ENCODE measurements at places on chromosomes 1 and 21. TPM values are rescaled to one million over a fixed set of nuclear protein-coding genes. Genes with fewer than 3 reads are reported as not detected.

DNA sequence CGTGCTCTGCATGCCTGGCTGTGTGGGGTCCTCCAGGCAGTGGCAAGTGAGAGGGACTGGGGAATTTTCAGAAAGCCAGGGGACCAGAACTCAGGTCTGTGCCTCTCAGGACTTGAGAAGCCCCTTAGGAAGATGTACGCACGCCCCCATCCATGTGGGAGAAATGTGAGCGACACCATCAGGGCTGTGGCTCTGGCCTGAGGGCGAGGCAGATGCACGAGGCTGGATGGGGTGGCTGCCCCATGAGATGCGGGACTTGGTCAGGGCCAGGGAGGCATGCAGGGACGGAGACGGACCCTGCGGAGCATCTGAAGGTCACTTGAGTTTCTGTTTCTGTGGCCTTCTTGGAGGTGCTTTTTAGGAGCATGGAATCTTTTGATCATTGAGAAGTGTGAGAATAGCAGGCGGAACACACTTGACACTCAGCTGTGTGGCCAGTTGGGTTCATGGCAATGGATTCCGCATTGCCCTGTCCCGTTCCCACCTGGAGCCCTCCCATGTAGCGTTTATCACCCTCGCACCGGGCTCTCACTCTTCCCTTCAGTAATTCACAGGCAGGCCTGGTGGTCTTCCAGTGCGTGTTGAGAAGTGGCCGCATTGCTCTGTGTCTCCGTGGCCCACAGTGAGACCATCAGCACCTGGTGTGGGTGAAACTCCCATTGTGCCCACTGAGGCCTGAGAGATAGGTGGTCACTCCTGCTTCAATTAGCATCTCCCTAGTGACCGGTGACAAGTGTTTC lies 30.7 kb upstream of the ACTRT2 start:
- no peak overlapping the region for H3K4me3 ChIP-seq
- peak; percentile 35 for DNase-seq
- H3K4me1 ChIP-seq, result no peaks in the 10 kb centered on the region
- no peaks in the 10 kb centered on the region for H3K36me3 ChIP-seq

- H3K36me3 ChIP-seq, result no peaks in the 10 kb centered on the region
- DNase-seq, result no peak
- peak overlapping the region; percentile 36 for H3K4me3 ChIP-seq
- no peak overlapping the region for H3K27ac ChIP-seq
Measured at GRCh38 chr1:190479050-190479397, 1.4 kb upstream of the BRINP3 start.

Gene A3GALT2
- not detected for total RNA-seq

Gene WNT9A
- total RNA-seq, result 1.3 TPM

Gene KIAA1614
- 9.1 TPM for total RNA-seq
